ENCODE measurements at places on chromosomes 2 and 18.
A peak's percentile ranks its signal among the peaks of the same experiment; 100 is the strongest.

- no peak for DNase-seq
These were observed 244.2 kb downstream of the CD226 start for GRCh38 chr18:69703461-69703860.

- DNase-seq, result no peak
These were observed 1.2 kb upstream of the ST6GAL2 start for GRCh38 chr2:106886916-106887758.

DNA sequence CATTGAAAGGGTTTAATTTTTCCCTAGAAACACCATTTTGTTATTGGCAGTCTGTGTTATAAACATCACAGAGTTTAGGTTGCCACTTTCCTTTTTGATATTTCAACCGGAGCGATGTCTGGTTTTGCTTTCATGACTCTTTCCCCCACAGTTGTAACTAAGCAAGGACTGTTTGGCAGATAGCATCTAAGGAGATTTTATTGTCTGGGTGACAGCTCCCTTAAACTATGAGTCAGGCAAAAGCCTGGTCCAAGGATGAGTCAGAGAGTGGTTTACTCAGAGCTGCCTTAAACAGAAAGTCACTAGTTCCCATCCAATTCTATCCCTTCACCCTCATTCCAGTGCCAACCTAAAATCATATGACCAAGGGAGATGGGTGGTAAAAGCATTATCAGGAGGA is 341.6 kb upstream of the VWC2L start:
- DNase-seq, result peak; percentile 82

GRCh38 chr18:48397021-48397420 is 12.2 kb downstream of the ZBTB7C start:
- no peak for DNase-seq

- no peak for DNase-seq
These were observed 74.6 kb upstream of the TXNDC2 start for GRCh38 chr18:9810994-9811705.

GRCh38 chr2:3041841-3042600 is 335.6 kb downstream of the EIPR1 start:
- no peak for DNase-seq

- DNase-seq, result no peak
These were observed 56.5 kb upstream of the CWC22 start for GRCh38 chr2:180063494-180064092.

DNA sequence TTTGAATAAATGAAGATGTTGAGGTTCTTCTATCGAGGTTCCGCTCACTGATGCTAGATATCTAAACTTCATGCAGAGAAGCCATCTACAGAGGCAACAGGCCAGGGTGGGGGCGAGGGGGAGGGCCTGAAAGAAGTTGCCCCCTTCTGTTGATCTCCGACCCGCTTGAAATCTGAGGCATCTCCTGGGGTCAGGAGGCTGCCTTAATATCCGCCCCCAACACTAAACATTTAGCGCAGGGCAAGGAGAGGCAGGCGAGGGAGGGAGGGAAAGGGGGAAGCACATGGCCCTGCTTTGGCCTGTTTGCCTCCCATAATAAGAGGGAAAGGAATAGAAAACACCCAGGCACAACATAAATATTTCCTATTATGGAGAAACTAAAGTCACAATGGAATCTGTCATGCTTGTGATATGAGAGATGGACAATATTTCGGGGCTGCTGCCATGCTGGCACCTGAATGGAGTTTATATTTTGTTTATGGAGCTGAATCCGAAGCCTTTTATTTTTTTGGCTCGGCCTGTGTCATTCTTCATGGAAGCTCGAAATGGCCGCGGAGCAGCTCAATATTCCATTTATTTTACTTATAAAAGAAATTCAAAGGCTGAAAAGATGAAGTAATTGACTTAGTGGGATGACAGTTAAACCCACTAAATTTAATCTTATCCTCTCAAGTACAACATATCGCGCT is 221.1 kb downstream of the INSIG2 start:
- no peak for DNase-seq

DNA sequence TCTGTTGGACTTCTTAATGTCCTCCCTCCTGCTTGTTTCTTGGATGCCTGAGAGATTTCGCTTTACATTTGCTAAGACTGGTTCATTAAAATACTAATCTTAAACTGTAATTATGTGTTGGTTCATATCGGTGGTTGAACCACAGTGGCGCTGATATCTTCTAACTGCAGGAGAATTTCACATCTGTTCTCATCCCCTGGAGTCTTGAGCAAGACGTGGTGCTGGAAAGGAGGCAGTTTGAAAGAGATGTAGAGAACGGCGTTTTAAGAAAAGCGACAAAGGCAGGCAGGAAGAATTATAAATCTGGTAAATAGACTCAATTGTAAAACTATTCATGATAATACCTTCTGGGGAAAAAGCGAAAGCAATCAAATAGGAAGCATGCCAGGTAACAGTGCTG is 79.5 kb downstream of the NXPH2 start:
- no peak for DNase-seq

- DNase-seq, result no peak
These were observed 19.4 kb downstream of the ABCB11 start for GRCh38 chr2:169011698-169012097.

DNA sequence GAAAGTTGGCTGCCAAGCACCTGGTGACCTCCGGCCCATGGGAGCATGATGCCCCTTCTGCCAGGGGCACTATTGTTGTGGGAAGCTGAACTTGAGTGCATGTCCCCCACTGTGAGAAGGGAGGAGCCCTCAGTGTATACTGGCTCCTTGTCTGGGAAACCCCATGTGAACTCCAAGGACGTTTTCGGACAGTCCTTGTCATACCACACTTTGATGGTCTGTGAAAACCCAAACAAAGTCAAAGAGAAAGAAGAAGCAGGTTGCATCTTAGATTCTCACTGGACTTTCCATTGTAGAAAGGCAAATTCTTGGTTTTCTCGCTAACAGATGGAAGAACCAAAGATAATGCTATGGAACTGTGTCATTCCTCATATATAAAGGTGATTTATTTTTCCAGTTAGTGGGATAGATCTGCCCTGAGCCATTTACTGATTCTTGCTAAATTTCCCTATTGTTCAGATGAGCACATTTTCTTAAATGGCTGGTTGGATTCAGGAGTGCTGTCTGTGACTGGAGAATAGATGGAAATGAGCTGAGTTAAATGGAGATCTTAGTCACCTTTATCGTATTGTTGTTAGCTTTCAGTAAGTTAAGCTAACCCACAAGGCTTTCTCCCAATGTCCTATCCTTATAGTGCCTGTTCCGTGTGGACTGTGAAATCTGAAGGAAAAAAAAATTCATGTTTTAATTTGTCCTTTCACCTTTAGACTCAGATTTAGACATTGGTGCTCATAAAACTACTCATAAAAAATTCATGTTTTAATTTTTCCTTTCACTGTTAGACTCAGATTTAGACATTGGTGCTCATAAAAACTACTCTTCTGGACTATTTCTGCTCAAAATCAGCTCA is 166.6 kb downstream of the ACTR3 start:
- DNase-seq, result no peak

DNA sequence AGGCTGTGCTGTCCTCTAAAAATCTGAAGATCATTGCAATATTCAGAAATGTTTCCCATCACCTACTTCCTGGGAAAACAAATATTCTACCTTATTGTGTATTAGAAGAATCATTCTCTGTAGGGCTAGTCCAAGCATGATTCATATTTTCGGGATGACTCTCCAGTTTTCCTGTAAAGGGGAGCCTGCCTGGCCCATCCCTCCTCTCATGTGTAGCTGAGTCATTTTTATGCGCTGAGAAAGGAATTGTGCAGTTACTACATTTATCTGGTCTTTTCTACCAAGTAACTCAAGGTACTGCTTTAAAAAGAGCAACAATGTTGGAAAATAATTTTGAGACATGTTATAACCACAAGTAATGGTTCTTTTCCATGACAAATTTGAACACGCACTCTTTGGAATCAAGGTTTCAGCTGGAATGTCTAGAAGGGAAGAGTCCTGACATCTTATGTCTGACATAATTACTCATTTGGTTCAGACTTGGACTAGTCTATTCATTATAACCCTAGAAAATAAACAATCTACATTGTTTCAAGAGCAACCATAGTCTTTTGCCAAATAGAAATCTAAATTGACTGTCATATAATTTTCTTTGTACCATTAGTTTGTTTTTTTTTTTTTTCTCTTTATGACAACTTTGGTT is 6.6 kb downstream of the DSG3 start:
- DNase-seq, result no peak

DNA sequence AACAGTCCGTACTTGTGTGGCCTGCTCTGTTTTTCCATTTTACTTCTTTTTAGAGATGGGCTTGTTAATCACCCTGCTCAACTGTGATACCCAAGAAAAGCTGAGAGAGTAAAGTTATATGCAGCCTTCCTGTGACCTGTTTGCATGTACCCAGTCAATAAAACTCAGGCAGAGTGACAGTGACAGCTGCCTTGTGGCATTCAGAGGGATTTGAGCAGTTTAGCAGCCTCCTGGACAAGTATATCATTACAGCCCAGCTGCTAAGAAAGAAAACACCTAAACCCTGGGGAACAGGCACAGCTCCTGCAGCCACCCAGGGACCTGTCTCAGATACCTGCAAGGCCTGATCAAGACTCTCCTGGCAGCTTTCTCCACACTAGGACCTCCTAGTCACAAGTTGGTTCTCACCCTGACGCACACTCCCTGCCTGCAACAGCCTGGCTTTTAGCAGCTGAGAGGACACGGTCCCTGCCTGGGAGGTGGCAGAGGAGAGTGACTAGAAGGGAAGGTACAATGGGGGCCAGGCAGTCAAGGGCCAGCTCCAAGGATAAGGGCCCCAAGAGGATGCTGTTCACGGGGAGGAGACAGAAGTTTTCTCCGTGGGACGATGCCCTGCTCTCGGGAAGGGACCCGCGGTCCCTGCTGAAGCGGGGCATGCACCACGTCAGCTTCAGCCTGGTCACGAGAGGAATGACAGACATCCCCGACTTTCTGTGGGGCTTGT is at the start of gene LRRC30:
Gene LRRC30 (plus strand): TSS at position 464 of the 724 bp plus-strand sequence. CDS start 50 bp downstream, at position 514.
- DNase-seq, result no peak

DNA sequence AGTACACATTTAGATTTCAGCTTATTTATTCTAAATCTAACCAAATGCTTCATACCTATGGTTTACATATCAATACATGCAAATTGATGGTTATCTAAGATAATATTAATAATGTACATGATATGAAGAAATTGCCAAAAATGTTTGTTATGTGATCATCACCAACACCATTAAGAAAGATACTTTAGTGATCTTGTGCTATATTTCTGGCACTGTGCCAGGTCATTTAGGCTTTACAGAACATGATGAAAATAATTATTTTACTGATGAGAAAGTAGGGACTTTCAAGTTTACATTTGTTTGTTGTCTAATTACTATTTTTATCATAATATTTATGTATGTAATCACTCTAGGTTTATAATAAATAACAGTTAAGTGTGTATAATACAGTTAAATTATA is 158.3 kb downstream of the GULP1 start:
- DNase-seq, result no peak

DNA sequence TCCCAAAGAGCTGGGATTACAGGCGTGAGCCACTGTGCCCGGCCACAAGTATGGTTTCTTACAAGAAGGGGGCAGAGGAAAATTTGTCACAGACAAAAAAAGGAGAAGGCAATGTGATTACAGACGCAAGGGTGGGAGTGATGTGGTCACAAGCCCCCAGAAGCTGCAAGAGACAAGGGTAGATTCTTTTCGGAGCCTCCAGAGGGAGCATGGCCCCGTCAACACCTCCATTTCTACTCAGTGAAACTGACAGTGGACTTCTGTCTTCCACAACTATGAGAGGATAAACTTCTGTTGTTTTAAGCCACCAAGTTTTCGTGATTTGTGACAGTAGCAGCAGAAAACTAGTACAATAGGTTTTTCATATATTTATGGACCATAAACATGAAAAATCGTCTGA is 2.1 kb upstream of the TCF7L1 start:
- DNase-seq, result peak; percentile 46

GRCh38 chr2:222427646-222428301 is 3.4 kb downstream of the SGPP2 start:
- no peak for DNase-seq

DNA sequence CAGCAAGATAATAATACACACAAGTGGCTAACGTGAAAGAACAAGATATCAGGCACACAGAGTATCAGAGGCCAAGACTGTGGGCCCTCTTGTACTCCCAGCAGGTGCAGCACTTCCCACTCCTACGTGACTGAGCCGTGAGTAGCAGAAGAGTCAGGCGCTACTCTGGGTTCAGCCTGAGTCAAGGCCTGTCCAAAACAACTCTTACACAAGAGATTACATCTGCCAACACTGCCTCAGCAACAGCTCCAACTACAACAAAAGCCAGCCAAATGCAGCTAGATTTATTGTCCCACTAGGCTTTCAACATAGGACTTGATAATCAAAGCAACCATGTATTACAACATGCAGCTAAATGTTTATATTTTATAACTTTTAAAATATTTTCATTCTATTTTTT is 56.2 kb downstream of the ITSN2 start:
- peak; percentile 50 for DNase-seq

GRCh38 chr2:216300906-216301305 is 71.4 kb downstream of the MARCHF4 start:
- DNase-seq, result no peak

GRCh38 chr2:69789175-69789721 is 40.2 kb upstream of the GMCL1 start:
- no peak for DNase-seq

GRCh38 chr2:134462791-134463698 is 209.2 kb downstream of the MGAT5 start:
- DNase-seq, result no peak

DNA sequence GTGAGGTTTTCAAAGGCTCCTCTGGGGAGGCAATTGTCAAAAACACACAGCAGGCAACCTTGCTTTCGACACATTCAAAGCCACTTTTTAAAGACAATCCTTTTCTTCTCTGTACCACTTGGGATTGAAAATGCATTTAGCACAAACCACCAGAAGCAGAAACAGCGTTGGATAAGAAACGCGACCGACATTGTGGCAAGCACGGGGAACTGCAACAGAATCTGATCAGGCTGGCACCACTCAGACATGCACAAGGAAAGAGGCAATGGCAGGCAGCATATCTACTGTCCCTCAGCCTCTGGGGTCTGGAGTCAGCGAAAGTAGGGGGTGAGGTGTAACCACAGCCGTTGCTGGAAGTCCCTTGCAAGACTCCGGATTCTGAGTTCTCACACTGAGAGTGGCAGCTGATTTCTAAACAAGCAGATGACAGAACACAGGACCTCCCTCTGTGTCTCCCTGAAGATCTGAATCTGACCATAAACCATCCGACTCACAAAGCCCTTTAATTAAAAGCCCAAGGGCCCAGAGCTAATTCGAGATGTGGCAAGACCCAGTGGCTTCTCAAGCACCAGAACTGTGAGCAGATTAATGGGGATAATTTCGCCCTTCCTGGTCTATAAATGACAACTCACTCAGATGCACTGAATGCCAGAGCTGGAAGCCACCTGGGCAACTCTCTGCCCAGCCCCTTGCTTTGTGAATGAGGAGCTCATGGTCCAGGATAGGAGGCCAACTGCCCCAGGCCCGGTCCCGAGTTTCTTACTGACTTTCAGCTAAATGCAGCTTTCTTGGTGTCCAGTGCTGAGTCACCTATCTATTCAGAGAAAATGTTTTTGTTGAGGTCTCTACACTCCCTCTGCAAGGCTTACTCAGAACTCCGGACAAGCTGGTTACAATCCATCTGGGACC is 29.6 kb downstream of the CYRIA start:
- DNase-seq, result no peak

All from endothelial cell of umbilical vein (primary cell).